ENCODE measurements at places on chromosomes 11 and 22.

- no peak for DNase-seq
Measured at GRCh38 chr22:50713008-50713385, 25.0 kb upstream of the ACR start.

- no peak for DNase-seq
Measured at GRCh38 chr11:11981364-11981763, 27.1 kb downstream of the DKK3 start.

DNA sequence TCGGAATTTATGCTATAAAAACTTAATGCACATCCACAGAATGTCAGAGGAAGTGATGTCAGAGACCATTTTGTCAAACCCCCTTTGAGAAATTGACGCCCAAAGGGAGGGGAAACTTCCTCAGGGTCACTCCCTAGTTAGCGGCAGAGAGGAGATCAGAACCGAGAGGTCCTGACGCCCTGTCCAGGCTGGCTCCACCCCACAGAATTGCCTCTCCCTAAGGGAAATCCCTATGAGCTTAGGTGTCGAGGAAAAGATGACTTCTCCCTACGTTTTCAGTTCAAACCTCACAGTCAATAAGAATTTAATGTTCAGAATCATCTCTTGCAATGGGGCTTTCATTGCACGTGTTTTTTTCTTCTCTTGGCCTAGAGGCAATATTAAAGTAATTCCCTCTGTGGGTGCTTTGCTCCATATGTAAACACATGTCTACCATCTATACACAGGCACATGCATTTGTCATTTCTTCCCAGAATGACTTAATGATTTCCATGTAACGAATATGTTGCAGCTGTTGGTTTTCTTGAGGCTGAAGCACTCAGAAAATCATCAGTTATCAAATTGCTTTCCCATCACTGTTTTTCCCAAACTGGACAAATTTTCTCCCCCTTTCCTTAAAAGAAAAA, 148.7 kb upstream of the TIMP3 start:
- DNase-seq: no peak

- no peak for DNase-seq
Measured at GRCh38 chr11:130999992-131000770, 83.9 kb upstream of the SNX19 start.

DNA sequence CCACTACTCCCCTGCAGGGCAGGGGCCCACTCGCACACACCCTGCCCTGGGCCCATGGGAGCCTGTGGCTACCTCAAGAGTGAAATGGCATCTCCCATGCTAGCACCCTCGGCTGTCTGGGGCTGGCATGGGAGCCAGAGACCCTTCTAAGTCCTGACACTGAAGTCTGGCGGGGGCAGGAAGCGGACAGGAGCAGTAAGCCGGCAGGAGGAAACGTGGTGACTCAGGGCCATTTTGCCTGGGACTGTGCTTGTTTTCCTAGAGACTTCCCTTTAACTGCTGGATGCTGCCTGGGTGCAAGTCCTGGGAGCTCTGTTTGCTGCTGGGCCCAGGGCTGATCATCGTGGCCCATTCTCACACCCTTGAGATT, 16.8 kb downstream of the RELT start:
- no peak for DNase-seq

DNA sequence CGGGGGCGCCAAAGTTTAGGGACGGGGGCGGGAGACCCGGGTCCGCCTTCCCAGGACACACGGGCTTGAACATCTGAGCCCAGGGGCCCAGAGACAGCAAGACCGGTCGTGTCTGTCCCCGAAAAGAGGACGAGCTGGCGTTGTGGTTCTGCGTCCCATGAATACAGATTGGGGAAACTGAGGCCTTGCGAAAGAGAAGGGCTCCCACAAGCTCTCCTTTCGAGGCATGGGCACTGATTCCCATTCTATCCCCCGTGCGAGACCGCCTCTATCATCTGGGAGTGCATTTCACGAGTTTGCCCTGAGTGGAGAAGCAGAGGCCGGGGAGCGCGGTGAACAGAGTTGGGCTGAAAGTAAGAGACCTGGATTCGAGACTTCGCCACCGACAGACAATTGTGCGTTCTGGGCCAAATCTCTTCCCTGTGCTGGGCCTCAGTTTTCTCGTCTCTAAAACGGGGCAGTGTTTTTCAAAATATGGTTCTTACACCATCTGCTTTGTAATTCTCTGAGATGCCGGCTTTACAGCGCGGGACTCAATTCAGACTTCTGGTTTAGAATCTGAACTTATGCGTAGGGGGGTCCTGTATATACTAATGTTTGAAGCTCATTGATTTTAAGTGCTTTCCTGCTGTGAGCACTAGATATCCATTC, 471 bp downstream of the RNF185 start:
- no peak for DNase-seq

- DNase-seq: no peak
Measured at GRCh38 chr11:33885338-33886005, 6.4 kb downstream of the LMO2 start.

DNA sequence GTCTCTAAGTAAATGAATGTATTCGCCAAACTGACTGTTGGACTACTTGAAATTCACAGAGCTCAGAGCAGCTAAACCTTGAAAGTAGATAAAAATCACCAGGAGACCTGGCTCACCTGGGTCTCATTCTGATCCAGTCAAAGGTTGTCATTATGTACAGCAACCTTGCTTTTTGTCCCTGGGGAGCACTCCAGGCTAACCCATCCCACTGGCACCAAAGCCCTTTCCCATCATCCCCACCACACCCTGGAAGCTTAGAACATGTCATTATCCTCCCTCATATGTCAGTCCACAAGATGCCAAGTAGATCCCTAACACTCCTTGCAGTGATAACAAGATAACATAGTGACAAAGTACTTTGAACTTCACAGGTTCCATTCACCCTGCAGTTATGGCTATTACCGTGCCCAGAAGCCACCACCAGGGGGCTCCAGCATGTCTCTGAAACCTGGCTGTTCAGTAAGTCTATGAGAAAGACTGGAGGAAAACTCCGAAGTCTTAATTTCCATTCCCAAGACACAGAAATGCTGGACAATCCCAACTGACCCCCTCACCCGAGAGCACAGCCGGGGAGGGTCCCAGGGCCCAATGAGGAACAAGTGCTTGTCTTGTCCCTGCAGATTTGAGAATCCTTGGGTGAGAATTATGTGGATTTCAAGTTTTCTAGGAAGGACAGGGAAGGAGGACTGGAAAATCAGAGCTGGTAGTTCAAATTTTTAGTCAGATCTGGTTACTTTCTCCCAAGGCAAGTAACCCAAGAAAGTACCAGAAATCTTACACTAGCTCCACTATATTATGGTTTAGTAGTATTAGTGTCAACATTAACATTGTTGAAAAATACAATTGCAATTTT, 43.0 kb upstream of the USP47 start:
- no peak for DNase-seq

- no peak for DNase-seq
Measured at GRCh38 chr11:134980819-134981710, 569.0 kb upstream of the B3GAT1 start.

GRCh38 chr22:39469681-39470450, 13.1 kb downstream of the MGAT3 start:
- DNase-seq: no peak

- no peak for DNase-seq
Measured at GRCh38 chr11:57358543-57358961, 20.4 kb downstream of the P2RX3 start.

DNA sequence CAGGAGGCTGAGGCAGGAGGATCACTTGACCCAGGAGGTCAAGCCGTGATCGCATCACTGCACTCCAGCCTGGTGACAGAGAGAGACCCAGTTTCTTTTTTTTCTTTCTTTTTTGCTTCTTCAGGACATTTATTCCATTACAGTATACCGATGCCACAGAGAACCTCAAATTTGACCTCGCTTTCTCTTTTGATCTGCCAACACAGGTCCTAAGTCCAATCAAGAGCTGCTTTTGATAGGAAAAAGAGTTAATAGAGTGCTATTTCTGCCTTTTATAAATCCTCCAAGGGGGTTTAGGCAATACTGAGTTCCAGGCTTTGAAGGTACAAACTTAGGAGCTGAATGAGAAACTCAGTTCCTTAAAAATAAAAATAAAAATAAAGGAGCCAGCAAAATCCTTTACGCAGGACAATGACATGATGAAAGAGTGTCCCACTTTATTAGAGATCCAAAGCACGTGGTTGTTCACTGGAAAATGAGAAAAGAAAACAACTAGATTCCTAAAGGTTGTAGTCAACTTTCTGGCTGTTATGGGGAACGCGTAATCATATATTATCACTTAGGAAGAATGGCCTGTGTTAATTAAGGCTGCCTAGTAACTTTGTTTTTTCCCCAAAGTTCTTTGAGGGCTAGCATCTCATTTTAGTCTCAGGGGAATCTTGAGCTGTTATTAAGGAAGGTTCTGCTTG, 27.2 kb downstream of the FADD start:
- DNase-seq: no peak

DNA sequence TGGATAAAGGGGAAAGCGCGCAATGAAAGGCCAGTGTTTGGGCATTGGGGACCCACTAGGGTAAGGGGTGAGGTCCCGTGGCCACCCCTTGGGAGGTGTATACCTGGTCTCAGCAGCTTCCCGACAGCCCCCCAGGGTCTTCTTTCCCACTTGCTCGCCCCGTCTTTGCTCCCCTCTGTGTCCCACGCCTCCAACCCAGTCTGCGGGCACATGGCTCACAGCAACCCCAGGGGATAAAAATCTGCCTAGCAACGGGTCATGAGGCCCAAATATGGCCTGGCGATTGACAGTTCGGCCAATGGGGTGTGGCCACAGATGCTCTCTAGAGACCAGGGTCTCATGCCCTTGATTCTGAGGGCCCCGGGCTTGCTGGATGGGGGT, 41.6 kb downstream of the AHNAK start:
- no peak for DNase-seq

- DNase-seq: no peak
Measured at GRCh38 chr22:36334821-36335603, 52.8 kb downstream of the MYH9 start.

DNA sequence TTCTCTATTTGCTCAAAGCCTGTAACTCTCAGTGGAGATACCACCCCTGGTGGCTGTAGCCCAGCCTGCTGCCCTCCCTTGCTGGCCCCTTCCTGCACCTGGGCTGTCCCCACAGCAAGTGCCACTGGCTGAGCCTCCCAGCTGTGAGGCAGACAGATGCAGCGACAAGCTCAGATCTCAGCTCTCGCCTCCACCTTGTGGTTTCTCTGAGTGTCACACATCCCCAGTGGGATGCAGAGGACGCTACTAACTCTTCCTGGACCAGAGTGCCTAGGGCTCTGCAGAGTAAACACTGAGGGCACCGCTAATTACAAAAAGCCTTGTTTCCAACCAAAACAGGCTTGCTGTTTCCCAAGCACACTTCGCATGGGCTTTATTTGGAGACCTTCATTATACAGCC, 8.9 kb downstream of the YPEL1 start:
- no peak for DNase-seq

DNA sequence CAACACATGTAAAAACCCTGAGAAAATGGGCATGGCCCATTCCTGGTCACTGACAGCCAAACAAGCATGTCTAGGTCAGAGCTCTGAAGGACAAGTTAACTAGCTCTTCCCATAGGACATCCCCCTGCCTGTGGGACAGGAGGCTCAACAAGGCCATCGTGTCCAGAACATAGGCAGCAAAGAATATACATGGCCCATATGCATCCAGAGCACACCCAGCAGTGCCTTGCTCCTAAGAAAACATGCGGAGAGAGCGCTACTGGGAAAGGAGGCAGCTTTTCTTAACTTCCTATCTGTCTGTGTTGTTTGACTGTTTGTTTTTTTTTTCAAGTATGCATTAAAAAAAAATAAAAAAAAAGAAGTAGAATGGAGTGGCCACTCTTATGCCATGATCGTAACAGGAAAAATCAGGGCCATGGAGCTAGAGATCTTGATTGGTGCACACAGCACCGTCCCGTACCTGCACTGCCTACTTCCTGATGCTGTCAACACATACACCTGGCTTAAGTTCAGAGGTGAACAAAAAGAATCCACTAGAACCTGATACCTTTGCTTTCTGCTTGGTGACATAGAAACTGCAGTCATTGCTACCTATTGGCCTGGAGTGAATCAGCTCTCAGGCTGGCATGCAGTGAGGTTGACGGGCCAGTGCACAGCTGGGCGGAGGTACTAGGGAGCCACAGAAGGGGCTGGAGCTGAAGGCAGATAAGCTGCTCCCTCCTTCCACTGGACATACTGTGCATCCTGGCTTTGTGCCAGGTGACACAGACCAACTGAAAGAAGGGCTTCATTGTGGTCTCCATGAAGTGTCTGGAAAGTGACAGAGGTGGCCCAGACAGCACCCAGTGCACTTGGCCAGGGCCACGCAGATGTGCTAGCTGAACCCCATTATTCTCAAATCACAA, 11.9 kb downstream of the UFD1 start:
- DNase-seq: no peak

GRCh38 chr11:44464741-44465140, 100.7 kb upstream of the CD82 start:
- no peak for DNase-seq

DNA sequence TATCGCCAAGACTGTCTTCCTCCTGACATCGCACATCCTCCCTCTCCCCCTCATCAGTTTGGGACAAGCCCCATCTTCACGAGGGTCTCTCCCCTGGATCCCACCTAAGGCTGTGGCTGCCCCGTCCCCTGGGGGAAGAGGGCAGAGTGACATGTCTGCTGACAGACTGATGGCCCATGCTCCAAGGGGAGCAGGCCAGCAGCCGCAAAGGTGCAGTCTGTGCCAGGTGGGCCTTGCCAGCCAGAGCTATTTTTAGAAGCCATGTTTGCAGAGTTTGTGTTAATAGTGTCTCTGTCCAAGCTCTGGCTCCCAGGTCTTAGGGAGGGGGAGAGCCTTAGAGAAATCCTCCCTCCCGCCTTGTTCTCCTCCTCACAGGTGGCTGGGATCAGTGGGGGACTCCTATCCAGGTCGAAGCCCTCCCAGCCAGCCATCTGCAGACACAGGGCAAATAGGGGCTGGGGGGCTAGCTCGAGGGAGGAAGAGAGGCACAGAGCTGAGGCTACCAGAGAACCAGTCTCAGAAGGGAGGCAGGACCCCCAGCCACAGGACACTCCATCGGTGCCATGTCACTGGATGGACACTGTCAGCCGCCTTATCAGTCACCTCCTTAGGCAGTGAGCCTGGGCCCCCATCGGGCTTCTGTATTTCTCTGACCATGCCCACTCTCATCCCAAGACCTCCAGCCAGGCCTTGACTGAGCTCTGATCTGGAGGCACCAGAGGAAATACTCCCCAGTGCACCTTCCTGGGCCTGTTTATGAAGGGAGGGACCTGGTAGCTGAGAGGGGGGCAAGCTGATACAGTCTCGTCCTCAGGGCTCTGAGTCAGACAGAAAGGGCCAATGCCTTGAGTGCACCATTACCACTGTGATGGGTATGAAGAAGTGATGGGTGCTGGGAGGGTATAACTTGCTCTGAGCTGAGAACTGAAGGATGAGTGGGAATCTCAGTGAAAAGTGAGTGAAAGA, 49.3 kb downstream of the CHRDL2 start:
- no peak for DNase-seq

GRCh38 chr11:95324826-95325225, 93.8 kb upstream of the SESN3 start:
- no peak for DNase-seq

Measured in NCI-H187 treated with DMSO at 0.1 percent for 48 hours (cell line).